Adipocyte (in vitro differentiated cells): ENCODE measurements at places on chromosomes 6 and 20.

- DNase-seq: no peak
Measured at GRCh38 chr6:36323062-36323461, 13.6 kb downstream of the BNIP5 start.

DNA sequence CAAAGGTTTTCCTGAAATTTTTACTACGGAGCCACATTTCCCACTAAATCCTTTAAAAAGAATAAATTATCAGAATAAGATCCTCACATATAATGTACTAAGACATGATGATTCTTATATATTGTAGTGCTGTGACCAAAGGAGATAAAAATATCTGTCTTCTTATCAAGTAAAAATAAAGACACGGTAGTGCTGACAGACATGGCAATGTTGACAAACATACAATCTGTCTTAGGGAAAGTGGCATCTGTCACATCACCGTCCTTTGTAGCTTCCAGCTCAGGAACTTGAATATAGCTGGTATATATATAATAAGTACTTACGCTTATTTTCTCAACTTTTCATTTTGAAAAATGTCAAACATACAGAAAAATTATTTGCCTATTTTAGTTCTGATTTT, 66.8 kb downstream of the NUDT3 start:
- no peak for DNase-seq

DNA sequence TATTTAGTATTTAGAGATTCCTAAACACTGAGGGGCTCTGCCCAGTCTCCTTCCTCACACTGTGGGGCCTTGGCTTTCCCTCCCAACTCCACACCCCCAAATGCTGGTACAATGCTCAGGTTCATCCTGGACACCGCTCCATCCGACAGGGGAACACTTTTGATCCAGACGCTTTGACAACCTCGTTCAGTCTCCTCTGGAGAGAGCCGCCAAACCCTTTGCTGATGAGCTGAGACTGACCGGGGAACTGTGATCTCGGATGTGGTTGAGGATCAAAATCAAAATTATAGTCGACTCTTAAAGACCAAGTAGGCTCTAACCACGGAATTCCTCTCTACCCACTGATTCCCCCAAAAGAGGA, 38.8 kb upstream of the HLA-E start:
- no peak for DNase-seq

DNA sequence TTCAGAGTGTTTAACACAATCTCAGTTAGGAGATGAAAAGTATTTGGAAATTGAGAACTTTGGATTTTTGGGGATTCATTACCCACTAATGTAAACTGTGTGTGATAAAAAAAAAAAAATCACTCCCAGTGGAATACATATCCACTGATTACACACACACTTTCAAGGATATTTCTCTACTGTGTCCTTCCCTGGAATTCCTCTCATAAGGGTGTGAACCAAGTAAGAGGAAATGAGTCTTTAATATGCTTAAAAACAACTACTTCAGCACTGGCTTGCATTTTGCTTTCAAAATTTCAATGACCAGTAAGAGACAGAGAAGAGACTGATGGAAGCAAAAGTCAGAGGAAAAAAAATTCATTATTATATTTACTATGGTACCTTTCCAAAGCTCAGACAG, 24.5 kb upstream of the MYCT1 start:
- no peak for DNase-seq

DNA sequence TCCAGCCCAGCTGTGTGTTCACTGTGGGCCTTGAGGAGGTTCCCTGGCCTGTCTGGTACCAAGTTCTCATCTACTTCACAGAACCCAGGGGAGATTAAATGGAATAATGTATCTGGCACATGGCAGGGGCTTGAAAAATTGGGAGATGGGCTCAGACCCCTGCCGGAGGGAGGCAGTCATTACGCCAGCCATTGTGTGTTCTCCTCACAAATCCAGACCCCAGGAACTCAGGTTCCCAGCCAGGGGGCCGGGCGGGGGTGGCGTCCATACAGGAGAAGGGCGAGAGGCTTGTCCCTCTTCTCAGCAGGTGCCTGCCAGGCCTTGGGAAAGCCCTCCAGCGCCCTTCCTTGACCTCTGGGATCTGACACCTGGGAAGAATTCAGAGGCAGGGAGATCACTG, 8.1 kb downstream of the NOL4L start:
- DNase-seq: no peak

DNA sequence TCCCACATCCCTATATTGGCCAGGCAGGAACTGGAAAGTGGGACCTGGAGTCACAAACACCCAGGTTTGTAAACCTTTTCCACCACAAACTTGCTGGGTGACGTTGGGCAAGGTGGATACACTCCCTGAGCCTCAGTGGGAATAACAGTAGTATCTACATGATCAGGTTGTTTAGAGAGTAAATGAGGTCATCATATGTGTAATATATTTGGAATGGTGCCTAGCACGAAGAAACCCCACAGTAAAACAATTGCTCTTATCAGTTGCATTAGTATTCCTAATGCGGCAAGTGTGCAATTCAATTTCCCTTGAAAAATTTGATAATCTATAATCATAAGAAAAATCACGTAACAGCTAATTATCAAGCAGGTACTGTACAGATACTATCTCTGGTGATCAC, 51.9 kb downstream of the HIVEP2 start:
- no peak for DNase-seq

DNA sequence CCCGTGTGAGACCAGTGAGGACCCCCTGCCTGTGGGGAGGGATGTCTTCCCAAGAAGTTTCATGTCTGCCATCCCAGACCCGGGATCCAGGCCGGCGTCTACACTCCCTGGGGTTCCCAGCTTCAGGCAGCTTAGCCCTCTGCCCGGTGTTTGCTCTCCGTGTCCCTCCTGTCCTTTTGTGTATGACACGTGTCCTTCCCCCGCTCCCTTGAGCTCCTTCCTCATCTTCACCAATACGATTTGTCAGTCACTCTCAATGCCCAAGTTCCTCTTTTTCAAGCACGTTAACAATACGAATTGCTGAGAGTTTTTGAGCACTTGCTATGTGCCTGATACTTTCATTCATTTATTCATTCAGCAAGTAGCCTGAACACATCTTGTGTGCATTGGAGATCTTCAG, 115.6 kb upstream of the PTPN1 start:
- no peak for DNase-seq

DNA sequence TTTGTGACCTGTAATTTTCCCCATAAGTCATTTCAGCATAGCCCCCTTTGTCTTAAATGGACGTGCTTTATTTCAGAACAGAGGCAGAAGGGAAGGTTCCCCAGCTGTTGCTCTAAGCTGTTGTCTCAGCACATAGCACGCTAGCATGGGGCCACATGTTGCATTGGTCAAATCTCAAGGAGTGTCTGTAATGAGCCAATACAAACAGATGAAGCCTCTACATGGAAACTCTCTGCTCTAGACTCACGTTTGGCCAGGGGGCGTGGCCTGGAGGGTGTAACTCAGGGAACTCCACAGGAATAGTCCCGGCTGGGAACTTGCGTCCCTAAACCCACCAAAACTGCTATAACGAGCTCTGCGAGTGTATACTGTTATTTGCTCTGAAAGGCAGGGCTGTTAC, 35.2 kb upstream of the SLC22A2 start:
- no peak for DNase-seq

GRCh38 chr6:125154761-125155135, 1.2 kb downstream of the TPD52L1 start:
- DNase-seq: no peak

GRCh38 chr6:43849844-43850243, 79.8 kb downstream of the VEGFA start:
- DNase-seq: no peak

DNA sequence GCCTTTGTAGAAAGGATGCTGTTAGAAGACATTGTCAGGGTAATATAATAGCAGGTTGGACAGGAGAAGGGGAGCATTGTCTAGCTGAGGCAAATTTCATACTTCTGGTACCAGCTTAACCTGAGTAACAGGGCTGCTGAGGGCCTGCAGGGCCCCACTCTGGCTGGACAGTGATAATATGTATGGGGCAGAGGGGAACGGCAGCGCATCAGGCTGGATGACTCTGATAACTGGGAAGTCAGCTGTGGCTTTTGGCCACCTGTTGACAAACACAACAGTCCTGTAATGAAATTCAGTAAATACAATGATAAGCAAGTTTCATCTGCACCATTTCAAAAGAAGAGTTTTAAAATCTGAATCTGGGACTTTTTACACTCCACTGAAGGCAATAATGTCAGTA, 259.9 kb upstream of the CNR1 start:
- no peak for DNase-seq

DNA sequence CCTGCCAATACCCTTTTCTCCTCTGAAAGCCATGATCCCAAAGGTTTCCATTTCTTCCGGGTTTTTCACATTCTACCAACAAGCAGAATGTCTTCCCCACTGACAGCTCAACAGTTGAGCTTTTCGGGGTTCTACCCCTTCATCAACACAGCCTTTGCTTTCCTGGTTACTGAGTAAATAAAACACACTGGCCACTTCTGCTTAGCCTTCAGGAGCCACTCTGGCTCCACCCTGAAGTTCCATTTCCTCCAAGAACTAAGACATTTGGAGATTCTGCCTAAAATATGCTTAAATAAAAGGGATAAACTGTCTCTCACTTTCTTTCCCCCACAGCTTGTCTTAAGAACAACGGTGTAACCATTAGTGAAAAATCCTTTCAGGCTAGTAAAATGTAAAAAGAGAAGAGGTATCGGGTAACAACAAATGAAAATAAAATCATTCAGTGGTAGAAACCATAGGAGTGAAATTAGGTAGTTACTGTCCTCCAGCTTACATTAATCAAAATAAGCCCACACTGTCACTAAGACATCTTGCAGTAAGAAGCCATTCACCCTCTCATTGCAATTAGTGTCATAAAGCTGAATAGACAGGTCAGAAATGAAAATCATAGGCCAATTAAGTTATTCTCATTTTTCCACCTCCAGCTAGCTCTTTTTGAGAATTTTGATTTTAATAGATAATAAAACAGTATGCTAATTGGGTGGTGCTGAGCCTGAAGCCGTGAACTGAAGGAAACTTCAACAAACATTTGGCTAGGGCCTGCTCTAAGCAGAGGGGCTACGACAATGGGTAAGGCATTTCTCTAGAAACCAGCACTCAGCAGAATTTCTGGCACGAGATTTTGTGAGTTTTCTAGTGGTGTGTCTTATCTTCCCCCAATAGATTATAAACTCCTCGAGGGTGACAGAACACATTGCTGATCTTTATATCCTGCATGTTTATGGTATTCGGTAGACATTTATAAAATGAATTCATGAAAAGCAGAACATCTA, 194.2 kb downstream of the KHDC1L start:
- no peak for DNase-seq

DNA sequence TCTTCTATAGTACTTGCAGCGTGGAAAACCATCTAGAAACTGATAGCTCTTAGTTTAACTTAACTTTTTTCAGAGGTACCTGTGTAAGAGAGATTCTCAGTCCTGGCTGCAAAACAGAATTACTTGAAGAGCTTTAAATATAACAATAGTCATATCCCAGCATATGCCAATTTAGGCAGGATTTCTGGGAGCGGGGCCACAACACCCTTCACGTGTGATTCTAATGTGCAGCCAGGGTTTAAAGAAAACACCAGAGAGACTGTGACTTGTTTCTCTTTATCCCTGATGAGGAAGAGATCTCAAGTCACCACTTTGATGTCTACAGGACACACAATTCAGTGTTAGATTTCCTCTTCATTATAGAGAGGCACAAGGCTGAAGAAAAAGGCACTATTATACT, 103.7 kb downstream of the PDSS2 start:
- no peak for DNase-seq

DNA sequence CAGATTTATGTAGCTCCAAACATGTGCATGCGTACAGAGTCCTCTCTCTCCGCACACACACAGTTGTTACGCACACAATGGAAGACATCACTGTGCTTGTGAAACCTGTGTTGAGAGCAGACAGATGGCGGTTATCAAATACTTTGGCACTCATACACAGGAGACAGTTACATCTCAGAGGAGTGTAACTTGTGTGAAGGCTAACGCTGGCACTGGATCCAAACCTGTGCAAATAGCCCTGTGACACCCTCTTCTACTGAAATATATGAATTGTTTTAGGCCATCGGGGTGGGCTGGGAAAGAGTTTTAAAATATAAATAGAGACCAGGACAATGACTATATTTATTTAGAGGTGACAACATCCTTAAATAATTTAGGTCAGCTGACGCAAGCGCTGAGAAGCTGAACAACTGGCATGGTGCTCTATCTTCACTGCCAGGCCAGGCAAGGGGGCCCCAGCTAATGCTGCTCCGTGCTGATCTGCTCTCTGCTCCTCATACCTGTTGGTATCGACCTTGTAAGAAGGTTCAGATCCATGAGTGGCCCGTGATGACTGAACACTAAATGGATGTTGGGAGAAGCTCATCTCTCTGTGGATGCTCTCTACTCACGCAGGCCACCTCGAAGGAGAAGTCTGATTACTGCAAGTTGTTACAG, 69.4 kb downstream of the FOXC1 start:
- DNase-seq: no peak

DNA sequence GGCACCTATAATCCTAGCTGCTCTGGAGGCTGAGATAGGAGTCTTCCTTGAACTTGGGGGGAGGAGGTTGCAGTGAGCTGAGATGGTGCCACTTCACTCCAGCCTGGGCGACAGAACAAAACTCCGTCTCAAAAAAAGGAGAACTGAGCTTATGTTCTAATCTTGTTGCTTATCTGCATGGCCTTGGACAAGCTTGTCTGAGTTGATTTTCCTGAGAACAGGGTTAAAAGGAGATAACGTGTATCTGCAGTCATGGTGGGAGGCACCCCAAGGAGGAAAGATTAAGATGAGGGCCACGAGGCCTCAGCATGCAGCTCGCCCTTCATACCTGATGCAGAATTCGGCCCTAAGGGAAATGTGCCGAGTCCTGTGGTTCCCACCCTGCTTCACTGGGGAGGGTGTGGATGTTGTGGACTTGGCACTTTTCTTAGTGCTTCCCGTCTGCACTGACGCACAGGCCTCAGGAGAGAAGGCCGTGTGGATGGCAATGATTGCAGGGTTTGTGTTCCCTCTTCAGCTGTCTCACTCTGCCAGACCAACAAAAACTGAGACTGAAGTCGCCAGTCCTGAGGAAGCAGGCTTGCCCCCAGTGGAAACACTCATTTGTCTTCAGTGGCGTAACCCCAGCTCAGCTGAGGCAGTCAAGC, 56.3 kb downstream of the EZR start:
- DNase-seq: no peak

- DNase-seq: peak; percentile 80
Measured at GRCh38 chr6:113969888-113970804, 802 bp downstream of the HDAC2 start.

GRCh38 chr6:125421836-125422235, 120.1 kb upstream of the HDDC2 start:
- no peak for DNase-seq

DNA sequence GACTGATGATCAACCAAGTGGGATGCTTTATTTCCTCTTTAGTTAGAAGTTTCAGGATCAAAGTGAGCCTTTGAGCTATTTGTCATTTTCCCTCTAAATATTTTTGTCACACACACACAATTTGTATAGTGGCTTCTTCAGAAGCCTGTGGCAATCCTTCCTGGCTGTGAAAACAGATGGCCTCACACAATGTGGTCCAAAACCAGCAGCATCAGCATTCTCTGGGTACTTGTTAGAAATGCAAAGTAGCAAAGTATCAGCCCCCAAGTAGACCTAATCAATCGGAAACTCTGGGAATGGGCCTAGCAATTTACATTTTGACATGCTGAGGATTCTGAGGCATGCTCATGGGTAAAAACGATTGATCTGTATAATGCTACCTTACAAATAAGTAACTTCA, 115.9 kb downstream of the PAX1 start:
- DNase-seq: no peak
